Anterior cingulate cortex (tissue), 58 donors: ENCODE measurements at places on chromosomes 5 and 9.

DNA sequence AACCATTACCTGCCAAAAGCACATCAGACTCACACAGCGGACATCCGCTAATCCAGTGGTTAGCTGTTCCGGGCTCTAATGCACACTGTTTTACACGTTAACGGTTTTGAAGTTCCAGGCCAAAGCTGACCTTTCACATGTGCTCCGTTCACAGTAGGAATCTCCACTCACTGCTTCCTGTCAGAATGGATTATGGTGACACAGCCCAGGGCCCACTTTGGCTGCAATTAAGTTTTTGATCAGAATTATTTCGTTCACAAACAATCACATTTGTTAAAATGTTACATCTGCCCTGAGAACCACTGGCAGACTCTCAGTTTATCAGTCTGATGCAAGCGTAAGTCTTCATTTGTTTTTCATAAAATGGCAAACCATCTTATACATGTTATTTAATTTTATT lies 30.2 kb upstream of the CATSPER3 start:
- no peak for DNase-seq

- DNase-seq, result no peak
These were observed 47.5 kb downstream of the RASGRF2 start for GRCh38 chr5:81007637-81008027.

GRCh38 chr5:129359450-129359849 lies 100.6 kb upstream of the ADAMTS19 start:
- DNase-seq, result no peak

- DNase-seq, result no peak
These were observed 89.6 kb downstream of the CCDC171 start for GRCh38 chr9:15642369-15642962.

GRCh38 chr9:127680846-127681245 lies 25.9 kb upstream of the CFAP157 start:
- DNase-seq, result peak; percentile 43

- no peak for DNase-seq
These were observed 41.4 kb upstream of the FAM240B start for GRCh38 chr9:38761339-38761738.

DNA sequence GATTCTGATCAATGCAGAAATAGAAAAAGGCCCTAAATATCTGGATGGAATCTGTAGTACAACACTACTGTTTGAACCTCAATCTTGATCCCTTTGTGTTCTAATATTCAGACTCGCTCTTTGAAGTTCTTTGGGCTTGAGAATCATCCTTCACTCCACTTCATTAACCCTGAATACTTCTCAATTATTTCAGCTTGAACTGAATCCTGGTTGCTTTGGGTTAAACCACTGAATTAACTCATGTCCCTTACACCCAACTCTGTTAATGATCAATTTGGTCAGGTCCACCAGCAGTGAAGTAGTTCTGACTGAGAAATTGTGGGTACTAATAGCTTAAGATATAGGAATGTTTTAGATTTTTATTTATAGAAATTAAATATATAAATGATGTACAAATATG lies 1707.2 kb upstream of the ACO1 start:
- no peak for DNase-seq

DNA sequence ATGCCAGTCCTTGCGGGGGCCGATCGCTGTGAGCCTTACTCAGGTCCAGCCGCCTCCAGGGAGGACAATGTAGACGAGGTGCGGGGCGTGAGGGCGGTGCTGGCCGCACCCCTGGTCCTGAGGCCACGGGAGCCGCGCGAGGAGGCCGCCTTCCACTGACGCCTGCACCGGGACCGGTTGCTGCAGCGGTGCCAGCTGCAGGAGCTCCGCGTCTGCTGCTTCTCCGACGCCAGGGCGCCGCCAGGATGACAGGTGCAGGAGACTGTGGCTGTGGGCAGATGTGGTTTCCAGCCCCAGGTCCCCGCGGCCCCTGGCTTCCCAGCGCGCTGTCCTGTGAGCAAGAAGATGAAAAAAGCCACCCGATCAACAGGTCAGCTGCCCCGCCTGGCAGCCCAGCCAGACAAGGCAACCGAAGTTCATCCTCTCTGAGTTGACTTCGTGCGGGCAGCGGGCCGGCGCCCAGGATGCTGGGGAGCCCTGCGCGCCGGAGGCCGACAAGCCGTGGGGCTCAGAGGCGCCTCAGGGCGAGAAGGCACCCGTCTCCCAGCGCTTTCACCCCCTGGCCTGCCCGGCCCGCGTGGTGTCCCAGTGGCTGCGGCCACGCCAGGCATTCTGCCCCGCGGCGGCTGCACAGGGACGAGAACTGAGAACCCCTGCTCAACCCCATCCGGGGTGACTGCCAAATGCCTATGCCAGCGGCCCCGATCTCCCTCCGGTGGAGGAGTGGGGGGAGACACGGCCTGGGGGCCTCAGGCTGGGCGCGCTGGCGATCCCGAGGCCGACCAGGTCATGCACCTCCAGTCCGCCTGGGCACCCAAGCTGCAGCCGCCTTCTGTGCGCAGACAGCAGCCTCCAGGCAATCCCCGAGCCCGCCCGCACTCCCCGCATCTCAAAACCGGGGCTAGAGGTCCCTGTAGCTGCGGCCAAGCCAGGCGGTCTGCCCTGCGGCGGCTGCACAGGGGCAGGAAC lies 43.4 kb upstream of the BICD2 start:
- no peak for DNase-seq

DNA sequence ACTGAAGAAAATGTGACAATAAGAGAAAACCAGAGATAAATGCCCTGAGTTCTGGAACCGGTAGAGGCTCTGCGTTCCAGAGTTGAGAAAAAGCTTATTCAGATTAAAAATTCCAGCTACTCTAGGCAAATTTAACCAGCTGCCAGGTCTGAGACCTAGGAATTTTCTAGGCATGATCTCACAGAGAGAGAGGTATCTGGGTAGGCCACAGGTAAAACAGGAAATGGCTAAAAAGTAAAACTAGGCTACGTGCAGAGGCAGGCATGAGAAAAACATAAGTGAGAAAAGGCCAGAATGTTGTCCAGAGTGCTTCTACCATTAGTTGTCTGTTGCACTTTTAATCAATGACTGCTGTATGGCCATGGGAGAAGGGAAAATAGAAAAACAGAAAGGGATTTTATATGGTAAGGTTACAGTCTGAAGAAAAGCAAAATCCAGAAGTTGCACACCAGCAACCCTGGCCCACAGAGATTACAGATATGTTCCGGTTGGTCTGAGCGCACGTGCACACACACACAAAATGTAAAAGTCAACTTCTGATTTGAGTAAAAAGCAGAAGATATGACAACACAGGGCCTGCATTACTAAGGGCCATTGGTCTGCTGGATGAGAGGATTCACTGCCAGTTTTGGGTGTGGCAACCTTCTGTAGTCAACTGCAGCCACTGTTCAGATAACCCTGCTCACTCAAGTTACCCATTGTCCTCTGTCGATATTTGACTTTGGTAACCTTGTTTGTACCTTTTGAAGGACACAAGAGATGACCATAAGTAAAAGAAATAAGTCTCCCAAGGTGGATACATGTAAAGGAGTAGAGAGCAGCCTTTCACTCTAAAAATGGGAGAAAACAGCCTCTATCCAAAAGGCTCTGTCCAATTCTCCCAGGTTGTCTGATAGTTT lies 266.0 kb downstream of the DTWD2 start:
- no peak for DNase-seq

GRCh38 chr5:174491265-174491664 lies 233.1 kb upstream of the MSX2 start:
- DNase-seq, result no peak

GRCh38 chr9:70374962-70375618 lies 39.4 kb downstream of the KLF9 start:
- no peak for DNase-seq

DNA sequence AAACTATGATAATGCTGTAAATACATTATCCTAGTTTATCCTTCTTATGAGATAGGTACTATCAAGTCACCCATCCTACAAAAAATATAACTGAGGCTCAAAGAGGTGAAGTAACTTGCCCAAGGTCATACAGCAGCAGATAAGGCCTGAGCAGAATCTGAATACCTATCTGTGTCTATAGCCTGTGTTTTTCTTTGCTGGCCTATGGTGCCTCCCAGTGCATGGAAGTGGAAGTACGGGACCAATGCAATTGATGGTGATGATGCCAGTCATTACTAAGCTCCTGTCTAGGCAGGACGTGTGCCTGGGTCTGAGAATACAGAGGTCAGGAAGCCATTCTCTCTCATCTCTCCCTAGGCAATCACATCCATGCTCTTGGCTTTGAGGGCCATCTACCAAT lies 67.8 kb downstream of the FAT2 start:
- no peak for DNase-seq

- peak; percentile 48 for DNase-seq
These were observed at the start of gene INPP5E for GRCh38 chr9:136439481-136440408. Gene INPP5E (minus strand): TSS chr9:136439845. CDS start chr9:136439419, 426 bp downstream.

DNA sequence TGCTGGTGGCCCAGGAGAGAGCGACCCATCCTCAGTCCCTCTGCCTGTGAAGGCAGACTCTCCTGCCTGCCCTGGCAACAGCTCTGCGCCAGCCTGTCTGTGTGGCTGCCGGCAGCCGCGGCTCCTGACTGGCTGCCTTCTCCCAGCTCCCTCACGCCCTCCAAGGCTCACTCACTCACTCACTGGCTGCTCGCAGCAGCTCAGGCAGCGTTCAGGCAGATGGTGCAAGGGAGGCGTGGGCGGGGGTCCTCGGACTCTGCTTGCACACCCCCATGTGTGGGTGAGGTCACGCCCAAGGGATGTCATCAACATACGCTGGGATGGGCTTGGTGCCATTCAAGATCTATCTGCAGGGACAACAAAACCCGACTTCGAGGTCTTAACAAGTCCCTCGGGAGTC lies 66.7 kb downstream of the DAB2IP start:
- peak; percentile 64 for DNase-seq

- DNase-seq, result no peak
These were observed 21.8 kb downstream of the GRIN3A start for GRCh38 chr9:101716629-101717028.

DNA sequence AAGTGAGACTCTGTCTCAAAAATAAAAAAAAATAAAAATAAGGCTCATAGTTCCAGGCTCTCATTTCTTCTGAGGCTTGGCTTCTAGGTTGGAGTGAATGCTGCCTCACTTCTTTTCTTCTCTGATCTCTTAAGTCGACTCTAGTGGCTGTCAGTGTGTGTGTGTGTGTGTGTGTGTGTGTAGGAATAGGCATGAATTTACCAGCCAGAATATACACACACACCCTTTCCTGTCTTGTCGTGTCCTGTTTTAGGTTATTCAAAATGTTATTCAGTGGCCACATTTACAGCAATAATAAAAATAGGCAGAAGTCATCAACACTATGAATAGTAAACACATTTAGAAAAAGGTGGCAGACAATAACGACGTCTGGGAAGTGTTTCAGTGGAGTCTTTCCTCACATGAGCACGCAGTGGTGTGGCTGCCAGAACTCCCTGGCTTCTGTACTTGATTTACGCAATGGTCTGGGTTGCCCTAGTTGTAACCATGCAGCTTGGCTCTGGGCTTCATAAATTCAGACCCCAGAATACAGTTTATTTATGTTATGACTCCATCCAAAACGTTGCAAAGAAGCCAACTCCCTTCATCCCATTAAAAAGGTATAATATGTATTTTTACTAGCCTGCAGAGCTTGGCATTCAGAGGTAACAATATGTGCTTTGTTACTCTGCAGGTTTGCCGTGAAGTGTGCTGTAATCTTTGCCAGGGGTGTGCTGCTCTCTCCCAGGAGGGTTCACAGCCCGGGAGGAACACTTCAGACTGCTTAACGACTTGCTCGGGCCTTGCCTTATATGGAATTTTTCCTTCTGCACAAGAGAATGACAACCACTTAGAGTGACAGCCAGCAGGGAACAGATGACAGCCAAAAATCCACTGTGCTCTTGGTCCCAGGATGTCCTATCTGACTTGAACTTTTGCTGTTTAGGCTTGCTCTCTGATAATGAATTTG lies 34.4 kb upstream of the PALM2AKAP2 start:
- no peak for DNase-seq

GRCh38 chr5:56064984-56065383 lies 70.2 kb upstream of the IL6ST start:
- DNase-seq, result no peak

DNA sequence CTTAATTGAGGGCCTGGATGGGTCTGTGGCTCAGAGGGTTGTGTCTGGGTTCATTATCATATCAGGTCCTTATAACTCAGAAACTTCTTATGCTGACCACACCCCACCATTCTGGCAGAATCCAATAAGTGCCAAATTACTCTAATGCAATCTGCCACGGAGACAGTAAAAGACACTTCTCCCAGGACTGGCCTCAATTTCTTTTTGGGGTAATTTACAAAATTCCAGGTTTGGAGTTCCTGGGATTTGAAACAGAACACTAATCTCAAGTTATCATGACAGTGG lies 187.8 kb downstream of the GNAQ start:
- no peak for DNase-seq

DNA sequence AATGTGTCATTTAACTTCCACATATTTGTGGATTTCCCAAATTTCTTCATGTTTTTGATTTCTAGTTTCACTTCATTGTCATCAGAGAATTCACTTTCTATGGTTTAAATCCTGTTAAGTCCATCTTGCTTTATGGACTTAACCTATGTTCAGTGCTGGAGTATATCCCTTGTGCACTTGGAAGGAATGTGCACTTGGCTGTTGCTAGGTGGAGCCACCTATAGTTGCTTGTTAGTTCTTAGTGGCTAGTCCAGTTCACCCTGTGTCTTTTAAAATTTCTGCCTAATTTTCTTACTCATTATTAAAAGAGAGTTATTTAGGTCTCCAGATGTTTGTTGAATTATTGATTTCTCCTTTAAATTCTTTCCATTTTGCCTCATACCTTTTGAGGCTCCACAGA lies 1472.5 kb upstream of the CDH6 start:
- no peak for DNase-seq

DNA sequence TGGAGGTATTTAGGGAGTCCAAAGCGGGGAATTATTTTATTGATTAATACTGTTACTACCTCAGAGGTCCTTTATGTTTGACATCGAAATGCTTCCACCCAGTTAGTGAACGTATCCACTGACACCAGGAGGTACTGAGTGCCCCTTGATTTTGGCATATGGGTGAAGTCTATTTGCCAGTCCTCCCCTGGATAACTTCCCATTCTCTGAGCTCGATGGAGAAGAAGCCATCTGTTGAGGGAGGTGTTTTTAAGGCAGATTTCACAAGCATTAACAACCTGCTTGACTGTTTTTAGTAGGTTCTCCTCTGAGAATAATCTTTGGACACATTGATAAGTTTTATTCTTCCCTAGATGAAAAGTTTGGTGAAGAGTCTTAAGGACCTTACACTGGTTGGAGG lies 165.3 kb upstream of the NREP start:
- no peak for DNase-seq
